ENCODE measurements at places on chromosomes 13 and 19.

DNA sequence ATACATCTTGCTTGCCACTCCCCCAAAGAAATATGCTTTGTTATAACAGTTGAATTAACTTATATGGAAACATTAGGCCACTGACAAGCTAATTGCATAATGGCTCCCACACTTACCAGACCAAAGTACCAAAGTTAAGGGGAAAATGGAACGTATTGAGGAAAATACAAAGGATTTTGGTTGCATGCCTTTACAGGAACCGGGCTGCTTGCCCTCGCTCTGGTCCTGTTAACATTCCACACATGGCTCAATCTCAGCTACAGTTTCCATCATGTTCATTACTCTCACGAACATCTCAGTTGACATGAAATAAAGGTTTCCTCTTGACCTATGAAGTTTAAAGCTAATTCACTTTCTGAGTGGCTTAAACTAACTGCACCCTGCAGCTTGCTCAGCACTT, 220.7 kb upstream of the RXFP2 start:
- no peak for DNase-seq
- H3K36me3 ChIP-seq = no peaks in the 10 kb centered on the region
- H3K4me3 ChIP-seq = no peak overlapping the region
- H3K4me1 ChIP-seq = no peaks in the 10 kb centered on the region
- no peak overlapping the region for H3K27ac ChIP-seq

DNA sequence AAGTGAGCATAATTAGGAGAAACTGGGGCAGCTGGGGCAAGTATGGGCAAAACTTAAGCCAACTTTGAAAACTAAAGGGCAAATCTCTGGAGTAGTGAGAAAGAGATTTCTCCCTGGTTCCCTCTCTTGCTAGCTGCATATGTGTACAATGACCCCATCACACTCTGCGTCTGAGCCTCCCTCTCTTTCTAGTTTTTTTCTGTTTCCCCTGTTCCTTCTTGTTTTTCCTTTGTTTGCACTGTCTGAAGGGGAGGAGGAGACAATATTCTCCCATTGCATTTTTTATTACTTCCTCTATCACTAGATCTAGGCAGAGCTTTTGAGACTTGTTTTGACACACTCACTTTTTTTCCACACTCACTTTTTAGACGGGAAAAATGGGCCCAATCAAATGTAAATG, 11.2 kb upstream of the CLDN10 start:
- no peaks in the 10 kb centered on the region for H3K27me3 ChIP-seq
- H3K36me3 ChIP-seq = no peaks in the 10 kb centered on the region
- no peak overlapping the region for H3K4me3 ChIP-seq
- peak overlapping the region; percentile 33 for H3K27ac ChIP-seq
- no peaks in the 10 kb centered on the region for H3K4me1 ChIP-seq
- no peak for DNase-seq

DNA sequence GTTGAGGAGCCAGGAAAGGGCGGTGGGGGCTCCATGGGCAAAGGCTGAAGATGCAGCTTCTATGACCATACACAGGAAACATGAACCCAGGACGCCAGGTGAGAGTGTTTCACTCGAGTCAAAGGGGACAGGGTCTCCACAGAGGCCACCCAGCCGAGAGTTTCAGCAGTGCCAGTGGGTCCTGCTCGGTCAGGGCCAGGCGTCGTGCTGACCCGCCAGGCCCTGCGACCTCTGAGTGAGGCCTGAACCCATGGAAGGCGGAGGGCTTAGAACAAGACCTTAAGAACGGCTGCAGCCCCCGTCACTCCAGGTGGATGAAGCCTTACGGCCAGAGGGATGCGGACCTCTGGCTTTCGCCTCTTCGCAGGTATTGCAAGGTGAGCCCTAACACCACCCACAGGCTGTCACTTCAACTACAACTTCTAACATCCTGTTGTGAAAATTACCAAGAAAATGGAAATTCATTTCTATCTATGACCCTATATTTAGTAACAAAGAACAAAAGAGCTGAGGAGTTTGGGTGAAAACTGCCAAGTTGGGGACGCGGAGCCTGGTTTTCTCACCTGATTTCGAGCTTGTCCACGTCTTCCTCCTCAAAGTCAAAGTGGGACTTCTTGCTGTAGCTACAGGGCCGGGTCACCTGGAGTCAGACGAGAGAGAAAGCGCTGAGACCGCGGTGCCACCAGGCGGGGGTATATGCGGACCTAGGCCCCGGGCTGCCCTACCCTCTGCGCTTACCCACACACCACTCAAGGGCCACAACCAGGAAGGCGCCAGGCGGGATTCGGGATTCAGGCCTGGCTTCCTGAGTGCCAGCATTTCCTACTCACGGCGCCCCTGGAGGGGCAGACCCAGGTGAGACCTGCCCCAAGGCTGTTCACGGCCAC, 50.1 kb upstream of the C13orf46 start:
- no peak overlapping the region for H3K4me3 ChIP-seq
- no peaks in the 10 kb centered on the region for H3K27me3 ChIP-seq
- H3K36me3 ChIP-seq = peaks cover 89% of the 10 kb centered on the region
- no peak for DNase-seq
- no peak overlapping the region for H3K27ac ChIP-seq

DNA sequence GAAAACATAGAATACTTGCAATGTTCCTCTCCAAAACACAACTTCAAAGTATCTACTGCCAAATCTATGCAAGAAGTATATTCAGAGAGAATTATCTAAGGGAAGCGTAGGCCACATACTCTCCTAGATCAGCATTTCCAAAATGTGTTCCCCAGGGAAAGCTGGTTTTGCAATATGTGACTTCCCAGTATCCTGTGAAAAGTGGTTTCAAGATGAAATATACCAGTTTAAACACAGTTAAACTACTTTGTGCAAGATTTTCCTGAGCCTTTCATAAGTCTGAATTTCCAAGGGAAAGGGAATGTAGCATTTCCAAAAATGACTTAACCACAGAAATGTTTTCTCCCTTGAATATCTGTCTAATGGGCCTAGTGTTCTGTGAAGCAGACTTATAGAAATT, 7.6 kb downstream of the STARD13 start:
- H3K4me1 ChIP-seq = no peaks in the 10 kb centered on the region
- no peaks in the 10 kb centered on the region for H3K36me3 ChIP-seq
- no peaks in the 10 kb centered on the region for H3K27me3 ChIP-seq
- H3K27ac ChIP-seq = no peak overlapping the region
- no peak for DNase-seq
- H3K4me3 ChIP-seq = no peak overlapping the region

GRCh38 chr13:27789153-27789494, 3.2 kb upstream of the GSX1 start:
- no peak overlapping the region for H3K27ac ChIP-seq
- H3K36me3 ChIP-seq = no peaks in the 10 kb centered on the region
- H3K4me1 ChIP-seq = peaks cover 38% of the 10 kb centered on the region
- DNase-seq = no peak
- H3K4me3 ChIP-seq = no peak overlapping the region

DNA sequence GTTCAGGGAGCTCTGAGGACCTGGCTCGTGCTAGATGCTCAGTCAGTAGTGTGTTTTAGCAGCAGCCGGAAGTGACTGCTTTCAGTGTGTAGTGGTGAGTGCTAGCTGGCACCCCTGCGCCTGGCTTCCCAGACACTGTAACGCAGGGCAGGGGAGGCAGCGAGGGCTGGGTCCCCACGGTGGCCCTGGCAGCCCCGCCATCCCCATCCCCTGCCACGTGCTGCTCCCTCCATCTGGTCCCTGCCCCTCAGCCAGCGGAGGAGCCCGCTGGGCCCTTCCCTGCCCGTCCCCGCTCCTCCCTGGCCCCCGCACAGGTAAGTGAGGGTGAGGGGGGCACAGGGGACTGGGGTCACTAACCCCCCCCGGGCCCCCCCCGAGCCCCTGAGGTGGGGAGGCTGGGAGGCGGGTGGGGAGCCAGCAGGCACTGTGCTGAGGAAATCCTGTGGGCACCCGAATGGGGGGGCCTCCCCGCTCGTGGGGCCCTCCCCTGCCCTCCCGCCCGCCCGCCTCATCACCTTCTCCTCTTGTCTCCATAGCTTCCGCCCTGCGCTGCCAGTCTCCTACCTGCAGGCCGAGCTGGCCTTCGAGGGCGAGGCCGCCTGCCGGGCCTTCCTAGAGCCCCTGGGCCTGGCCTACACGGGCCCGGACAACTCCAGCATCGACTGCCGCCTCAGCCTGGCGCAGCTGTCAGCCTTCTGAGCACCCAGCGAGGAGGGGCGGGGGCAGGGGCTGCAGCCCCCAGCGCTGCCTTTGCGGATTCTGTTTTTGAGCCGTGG, 3.2 kb downstream of the LENG9 start:
- H3K4me1 ChIP-seq = peaks cover 30% of the 10 kb centered on the region
- H3K36me3 ChIP-seq = peaks cover 75% of the 10 kb centered on the region
- DNase-seq = no peak
- no peak overlapping the region for H3K4me3 ChIP-seq
- peaks cover 6% of the 10 kb centered on the region for H3K27me3 ChIP-seq

DNA sequence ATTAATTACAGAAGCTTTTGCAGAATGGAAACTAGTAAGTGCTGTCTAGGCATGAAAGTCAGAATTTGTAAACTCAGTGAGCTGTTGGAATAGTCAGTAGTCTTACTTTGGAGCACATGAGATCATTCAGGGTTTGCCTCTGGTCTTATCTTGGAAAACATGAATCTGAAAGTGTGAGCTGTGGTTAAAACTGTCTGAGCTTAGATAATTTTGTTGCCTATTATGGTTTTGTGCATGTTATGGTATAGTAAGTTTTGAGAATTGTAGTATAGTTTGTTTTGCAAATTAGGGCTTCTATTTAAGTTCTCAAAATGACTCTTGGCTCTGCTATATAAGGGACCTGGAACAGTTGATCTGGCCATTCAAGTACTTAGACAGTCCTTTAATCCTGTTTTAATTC, 53.7 kb upstream of the TRPC4 start:
- no peak for DNase-seq
- H3K36me3 ChIP-seq = no peaks in the 10 kb centered on the region
- no peak overlapping the region for H3K27ac ChIP-seq
- no peak overlapping the region for H3K4me3 ChIP-seq

- no peak for DNase-seq
- H3K4me1 ChIP-seq = no peaks in the 10 kb centered on the region
- H3K27ac ChIP-seq = no peak overlapping the region
Observed at GRCh38 chr13:94249512-94249911, 230.0 kb downstream of the DCT start.

DNA sequence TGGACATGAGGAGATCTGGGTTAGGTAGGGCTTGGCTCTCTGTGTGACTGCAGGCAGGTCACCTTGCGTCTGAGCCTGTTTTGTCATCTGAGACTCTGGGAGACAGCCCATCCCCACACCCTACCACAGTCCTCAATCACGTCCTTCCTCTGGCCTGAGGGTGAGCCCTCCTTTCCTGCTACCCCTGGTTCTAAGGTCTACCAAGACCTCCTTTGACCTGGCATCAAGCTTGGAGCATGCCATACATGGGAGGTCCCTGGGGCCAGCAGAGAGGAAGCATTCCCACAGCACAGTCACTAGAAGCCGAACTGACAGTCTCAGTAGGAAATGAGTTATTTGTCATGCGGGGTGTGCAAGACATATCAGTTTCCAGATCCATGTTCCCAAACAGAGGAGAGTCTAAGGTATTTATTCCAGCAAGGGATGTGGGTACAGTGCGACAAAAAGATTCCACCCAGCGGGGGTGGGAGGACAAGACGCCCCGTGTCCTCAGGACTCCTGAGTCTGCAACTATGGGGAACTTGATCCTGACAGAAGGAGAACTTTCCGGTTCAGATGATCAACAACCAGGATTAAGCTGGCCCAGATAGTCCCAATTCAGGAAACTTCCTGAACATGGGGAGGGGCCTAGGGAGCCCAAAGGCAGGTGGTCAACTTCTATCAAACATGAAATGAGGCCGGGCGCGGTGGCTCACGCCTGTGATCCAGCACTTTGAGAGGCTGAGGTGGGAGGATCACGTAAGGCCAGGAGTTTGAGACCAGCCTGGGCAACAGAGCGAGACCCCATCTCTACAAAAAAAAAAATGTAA, 9.5 kb downstream of the ARRDC2 start:
- H3K4me3 ChIP-seq = no peak overlapping the region
- no peak for DNase-seq
- no peak overlapping the region for H3K27ac ChIP-seq
- H3K4me1 ChIP-seq = peaks cover 21% of the 10 kb centered on the region
- H3K27me3 ChIP-seq = peaks cover 2% of the 10 kb centered on the region

- H3K27me3 ChIP-seq = no peaks in the 10 kb centered on the region
- no peak overlapping the region for H3K27ac ChIP-seq
- DNase-seq = no peak
- H3K36me3 ChIP-seq = no peaks in the 10 kb centered on the region
- peaks cover 2% of the 10 kb centered on the region for H3K4me1 ChIP-seq
Observed at GRCh38 chr13:46684287-46685001, 112.5 kb downstream of the ESD start.

DNA sequence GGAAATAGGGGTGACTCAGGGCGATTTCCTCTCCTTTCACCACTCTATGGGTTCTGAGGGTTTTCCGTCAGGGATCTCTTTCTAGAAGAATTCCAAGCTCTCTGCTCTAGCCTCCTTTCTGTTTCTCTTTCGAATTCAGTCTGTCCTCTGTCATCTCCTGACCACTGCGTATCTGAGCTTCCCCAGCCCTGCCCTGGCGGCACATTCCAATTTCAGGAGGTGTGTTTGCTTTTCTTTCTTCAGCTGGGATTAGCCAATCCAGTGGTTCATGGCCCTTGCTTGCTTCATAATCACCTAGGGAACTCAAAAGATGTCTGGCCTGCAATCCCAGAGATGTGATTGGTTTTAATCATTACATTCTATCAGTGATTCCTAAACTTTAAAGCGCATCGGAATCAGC, 9.4 kb downstream of the IFNL2 start:
- no peaks in the 10 kb centered on the region for H3K36me3 ChIP-seq
- no peak for DNase-seq
- H3K4me1 ChIP-seq = no peaks in the 10 kb centered on the region
- no peak overlapping the region for H3K27ac ChIP-seq
- peaks cover 2% of the 10 kb centered on the region for H3K27me3 ChIP-seq
- H3K4me3 ChIP-seq = no peak overlapping the region

DNA sequence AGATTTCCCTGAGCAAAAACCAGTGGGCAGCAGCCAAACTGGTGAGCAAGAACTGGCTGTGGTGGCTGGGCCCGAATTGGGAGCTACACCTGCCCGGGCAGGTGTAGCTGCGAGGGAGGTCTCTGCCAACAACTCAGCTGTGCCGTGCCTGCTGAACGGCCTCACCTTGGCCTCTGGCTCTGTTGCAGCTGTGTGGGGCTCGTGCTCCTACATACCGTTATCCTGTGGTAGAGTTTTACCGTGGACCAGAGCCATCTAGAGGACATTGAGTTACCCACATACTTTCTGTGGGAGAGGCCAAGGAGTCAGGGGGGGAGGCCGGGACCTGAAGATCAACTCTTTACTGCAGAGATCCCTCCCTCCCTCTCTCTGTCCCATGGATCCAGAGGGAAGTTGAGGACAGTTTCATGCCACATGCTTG, 113.2 kb downstream of the TM9SF2 start:
- H3K4me3 ChIP-seq = no peak overlapping the region
- no peaks in the 10 kb centered on the region for H3K27me3 ChIP-seq
- no peaks in the 10 kb centered on the region for H3K36me3 ChIP-seq

GRCh38 chr13:99393791-99394735, 86.9 kb upstream of the GPR183 start:
- H3K4me3 ChIP-seq = no peak overlapping the region
- H3K27me3 ChIP-seq = no peaks in the 10 kb centered on the region
- peaks cover 11% of the 10 kb centered on the region for H3K36me3 ChIP-seq
- H3K4me1 ChIP-seq = no peaks in the 10 kb centered on the region
- H3K27ac ChIP-seq = no peak overlapping the region

- H3K36me3 ChIP-seq = no peaks in the 10 kb centered on the region
- H3K4me1 ChIP-seq = no peaks in the 10 kb centered on the region
- H3K27ac ChIP-seq = no peak overlapping the region
- DNase-seq = no peak
- no peaks in the 10 kb centered on the region for H3K27me3 ChIP-seq
- H3K4me3 ChIP-seq = no peak overlapping the region
Observed at GRCh38 chr13:50428183-50428877, 413.1 kb downstream of the KCNRG start.

Measured in spinal cord (tissue), 10 donors.